ENCODE measurements at places on chromosomes 3 and 15.
A peak's percentile ranks its signal among the peaks of the same experiment; 100 is the strongest.

DNA sequence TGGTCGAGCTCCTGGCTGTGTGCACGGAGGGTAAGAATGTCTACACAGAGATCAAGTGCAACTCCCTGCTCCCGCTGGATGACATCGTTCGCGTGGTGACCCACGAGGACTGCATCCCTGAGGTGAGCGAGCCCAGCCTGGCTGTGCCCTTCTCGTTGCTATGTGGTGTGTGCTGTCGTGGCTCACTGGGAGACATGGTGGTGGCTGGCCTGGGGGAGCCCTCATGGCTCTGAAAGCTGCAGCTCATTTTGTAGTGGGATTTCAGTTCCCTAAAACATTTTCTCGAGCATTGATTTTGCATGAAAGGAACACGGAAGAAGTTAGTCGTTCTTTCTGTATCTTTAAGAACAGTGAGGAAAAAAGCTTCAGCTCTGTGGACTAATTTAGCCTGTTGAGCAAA is 200.5 kb downstream of the ITPR1 start:
- DNase-seq, result no peak

GRCh38 chr3:178840586-178840985 is 231.0 kb downstream of the ZMAT3 start:
- no peak for DNase-seq

DNA sequence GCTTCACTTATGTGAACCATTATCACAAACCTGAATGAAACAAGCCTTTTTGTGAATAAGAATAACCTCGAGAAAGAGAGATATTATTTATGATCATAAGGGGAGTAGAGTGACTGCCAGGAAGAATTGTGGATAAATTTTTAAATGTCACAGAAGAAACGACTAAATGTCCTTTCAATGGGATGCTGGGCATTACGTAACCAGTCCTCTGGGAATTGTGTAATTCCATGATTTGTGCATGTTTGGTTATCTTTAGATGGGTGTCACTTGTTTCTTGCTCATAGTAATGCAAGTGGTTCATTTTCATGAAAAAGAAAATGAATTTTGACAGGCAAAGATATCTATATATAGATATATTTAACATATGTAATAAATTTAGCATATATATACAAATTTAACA is 379.5 kb upstream of the AGTR1 start:
- DNase-seq, result no peak

DNA sequence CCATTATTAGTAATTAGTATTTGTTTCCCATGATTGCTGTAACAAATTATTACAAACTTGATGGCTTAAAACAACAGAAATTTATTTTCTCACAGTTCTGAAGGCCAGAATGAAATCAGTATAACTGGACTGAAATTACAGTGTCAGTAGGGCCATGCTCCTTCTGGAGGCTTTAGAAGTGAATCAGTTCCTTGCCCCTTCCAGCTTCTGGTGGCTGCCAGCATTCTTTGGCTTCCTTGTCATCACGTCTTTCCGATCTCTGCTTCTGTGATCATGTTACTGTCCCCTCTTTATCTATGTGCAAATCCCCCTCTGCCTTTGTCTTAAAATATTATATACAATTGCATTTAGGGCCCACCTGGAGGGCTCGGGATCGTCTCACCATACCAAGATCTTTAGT is 92.0 kb downstream of the FOXB1 start:
- DNase-seq, result peak; percentile 43

DNA sequence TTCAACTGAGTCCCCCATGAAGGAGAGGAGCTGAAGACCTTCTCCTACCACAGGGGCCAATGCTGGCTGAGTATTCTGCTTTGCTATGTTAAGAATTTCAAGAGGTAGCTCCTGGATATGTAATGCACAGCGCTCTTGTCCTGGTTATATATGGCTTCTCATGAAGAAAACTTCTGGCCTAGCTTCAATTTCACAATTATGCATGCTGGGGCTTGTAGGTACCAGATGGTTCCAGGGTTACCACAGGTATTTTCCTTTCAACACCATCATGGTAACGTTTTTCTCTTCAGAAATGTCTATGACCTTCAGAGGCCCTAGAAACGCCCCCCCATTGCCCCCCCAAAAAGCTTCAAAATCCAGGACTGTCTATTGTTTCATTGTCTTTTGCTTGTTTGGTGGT is 311.7 kb upstream of the ICE2 start:
- no peak for DNase-seq

DNA sequence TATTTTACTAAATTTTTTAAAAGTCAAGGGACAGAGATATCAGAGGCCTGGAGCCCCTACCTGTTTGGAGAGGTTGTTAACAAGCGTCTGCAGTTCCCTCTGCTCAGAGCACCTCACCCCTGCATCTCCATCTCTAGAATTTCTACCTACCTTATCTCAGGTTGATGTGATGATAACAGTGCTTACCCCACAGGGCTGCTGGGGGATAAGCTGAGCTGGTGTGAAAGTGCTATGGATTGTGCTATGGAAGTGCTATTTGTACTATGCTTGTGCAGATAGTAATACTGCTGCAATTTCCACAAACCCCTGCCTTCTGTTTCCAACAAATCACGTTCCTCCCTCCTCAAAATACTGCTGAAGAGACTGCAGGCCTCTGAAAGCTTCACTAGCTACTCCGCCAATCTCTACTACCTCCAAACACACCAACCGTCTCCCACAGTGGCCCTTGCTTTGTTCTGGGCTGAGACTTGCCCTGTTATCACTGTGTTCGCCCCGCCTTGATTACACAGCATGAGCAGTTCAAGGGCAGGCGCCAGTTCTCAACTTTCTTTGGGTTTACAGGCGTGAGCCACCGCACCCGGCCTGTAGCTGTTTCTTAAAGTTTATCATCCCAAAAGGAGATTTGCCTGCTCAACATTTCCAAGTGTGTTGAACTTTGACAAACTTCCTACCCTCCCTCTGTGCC is 28.4 kb upstream of the PARL start:
- no peak for DNase-seq
